CD4-positive, alpha-beta T cell treated with Interferon alpha-2 for 1 hour (primary cell): ENCODE measurements at places on chromosomes 1 and 21.

GRCh38 chr1:8396786-8397406 is 79.0 kb downstream of the SLC45A1 start:
- peak; percentile 18 for DNase-seq

- DNase-seq: no peak
Observed at GRCh38 chr1:11461531-11462137, 17.3 kb upstream of the DISP3 start.

DNA sequence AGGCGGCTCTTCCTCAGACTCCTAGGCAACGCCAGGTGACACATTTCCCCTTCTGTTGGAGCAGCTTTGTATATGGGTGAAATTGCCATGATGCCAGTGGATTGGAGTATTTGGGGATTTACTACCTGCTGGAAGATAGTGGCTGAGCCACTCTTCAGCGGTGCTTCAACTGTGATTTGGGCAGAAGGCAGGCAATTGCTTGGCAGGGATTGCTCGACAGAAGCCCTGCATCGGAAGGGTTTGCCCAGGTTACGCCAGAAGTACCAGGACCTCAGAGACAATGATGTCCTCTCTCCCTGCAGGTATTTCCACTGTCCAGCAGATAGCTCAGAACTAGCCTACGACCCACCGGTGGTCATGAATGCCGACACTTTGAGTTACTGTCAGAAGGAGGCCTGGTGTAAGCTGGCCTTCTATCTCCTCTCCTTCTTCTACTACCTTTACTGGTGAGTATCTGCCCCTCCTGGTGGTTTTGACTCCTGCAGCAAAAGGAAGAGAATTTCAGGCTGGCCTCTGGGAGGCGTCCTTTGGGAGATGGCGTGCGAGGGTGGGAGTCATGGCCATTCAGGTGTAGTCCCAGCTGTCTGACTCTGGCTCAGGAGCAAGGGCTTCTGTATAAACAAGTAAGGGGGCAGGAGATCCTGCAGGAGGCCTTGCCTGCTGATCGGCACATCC is 118.3 kb downstream of the CNIH3 start:
- DNase-seq: no peak

- DNase-seq: no peak
Observed at GRCh38 chr1:15963968-15964648, 11.8 kb downstream of the ZBTB17 start.

GRCh38 chr1:18109756-18110597 is 2.4 kb downstream of the IGSF21 start:
- no peak for DNase-seq

- DNase-seq: no peak
Observed at GRCh38 chr1:244791061-244791460, 44.4 kb upstream of the COX20 start.

GRCh38 chr1:91792489-91793071 is 93.4 kb downstream of the TGFBR3 start:
- no peak for DNase-seq
